Renal cortical epithelial cell (primary cell): ENCODE measurements at places on chromosomes 6 and 20.

DNA sequence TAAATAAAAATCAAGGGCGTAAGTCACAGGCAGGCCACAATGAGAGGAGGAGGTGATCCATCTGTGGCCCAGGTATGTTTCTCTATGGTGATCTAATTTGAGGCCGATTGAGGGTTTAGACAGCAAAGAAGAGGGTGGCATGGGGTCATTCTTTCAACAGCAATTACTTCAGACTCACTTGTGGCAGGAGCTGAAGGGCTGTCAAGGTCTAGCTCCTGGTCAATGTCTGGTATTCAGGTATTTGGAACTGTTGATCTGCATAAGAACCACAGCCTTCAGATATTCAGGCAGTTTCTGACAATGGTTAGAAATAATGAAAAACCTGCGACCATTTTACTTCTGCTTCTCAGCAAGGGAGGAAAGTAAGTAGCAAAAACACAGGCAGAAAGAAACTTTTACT, 259.6 kb downstream of the FOXC1 start:
- no peak for DNase-seq

DNA sequence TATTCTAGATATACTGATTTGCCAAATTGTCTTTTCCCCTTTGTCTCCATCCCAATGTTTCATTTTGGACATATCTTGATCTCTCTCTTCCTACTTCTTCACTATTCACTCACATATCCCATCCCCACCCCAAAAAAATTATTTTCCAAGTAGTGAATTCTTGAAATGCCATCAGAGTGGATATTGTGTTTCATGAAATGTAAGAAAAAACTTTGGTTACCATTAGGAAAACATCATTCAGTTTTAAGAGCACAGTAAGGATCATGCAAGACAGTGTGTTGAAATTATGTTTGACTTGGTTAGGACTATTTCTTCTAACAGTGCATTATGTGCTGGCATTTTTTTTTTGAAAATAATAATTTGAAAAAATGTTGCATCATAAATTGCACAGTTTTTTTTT, 5.7 kb downstream of the RSPO3 start:
- DNase-seq = no peak

DNA sequence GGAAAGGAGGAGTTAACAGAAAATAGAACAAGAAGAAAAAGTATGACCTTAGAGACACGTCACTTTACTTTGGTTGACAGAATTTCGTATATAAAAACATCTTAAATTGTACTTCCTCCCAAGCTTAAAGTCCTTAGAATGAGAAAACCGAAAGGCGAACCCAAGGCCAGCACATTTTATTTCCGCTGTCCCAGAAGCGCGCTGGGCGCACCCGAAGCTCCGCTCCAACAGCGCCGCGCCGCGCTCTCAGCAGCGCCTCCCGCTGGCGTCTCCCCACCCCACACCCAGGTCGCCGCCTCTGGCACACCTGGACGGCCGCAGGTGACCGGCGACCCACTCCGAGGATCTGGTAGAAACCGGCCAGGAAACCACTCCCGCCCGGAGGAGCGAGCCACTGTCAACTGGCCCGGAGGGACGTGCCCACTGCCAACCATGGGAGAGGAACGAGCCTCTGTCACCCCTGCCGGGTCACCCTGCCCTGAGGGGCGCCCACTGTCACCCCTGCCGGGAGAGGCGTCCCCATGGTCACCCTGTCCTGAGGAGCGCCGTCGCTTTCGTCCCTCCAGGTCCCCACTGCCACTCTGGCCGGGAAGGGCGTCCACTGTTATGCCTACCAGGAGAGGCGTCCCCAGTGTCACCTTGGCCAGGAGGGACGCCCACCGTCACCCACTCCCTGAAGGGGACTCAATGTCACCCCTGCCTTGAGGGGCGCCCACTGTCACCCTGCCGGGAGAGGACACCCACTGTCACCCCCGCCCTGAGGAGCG, 824 bp downstream of the MPC1 start:
- peak; percentile 33 for DNase-seq

GRCh38 chr6:44730771-44731391, 343.4 kb downstream of the CDC5L start:
- peak; percentile 73 for DNase-seq

GRCh38 chr6:151160929-151161757, 78.6 kb upstream of the AKAP12 start:
- peak; percentile 90 for DNase-seq

DNA sequence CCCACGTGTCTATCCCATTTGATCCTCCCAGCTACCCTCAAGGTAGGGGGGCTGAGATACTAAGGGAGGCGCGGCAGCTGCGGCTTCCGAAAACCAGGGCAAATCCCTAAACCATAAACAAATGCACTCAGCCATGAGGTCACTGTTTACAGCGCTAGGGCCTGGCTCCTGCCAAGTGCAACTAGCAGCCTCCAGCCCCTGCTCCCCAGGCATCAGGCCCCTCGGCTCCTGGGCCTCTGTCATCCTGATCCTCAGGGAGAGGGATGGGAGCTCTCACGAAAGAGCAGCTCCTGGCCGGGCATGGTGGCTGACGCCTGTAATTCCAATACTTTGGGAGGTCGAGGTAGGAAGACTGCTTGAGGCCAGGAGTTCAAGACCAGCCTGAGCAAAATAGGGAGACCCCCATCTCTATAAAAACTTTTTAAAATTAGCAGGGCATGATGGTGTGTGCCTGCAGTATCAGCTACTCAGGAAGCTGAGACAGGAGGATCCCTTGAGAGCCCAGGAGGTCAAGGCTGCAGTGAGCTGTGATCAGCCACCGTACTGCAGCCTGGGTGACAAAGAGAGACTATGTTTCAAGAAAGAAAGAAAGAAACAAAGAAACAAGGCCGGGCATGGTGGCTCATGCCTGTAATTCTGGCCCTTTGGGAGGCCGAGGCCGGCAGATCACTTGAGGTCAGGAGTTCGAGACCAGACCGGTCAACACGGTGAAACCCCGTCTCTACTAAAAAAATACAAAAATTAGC, 42.5 kb upstream of the TLDC2 start:
- DNase-seq = no peak
